ENCODE measurements at places on chromosomes 5 and 9.
A peak's percentile ranks its signal among the peaks of the same experiment; 100 is the strongest.

DNA sequence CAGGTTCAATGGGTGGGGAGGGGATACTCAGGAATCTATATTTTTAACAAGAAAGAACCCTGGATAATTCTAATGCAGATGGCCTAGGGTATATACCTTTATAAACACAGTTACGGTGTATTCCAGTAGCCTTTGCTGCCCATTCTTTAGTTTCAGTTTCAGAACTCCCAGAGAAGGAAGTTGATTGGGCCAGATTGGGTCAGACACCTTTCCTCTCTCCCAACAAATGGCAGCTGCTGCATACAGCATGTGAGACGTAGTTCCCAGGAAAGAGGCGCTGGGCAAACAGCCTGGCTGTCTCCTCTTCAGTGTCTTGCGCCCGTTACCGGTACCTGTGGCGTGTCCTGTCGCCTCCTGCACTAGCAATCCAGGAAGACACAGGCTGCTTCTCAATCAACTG is 20.4 kb downstream of the ACO1 start:
- no peaks in the 10 kb centered on the region for H3K27me3 ChIP-seq
- H3K4me3 ChIP-seq: no peak overlapping the region
- no peak overlapping the region for H3K27ac ChIP-seq
- DNase-seq: no peak
- H3K36me3 ChIP-seq: peaks cover 49% of the 10 kb centered on the region
- no peaks in the 10 kb centered on the region for H3K4me1 ChIP-seq

- DNase-seq: no peak
- H3K36me3 ChIP-seq: no peaks in the 10 kb centered on the region
- no peak overlapping the region for H3K27ac ChIP-seq
- no peaks in the 10 kb centered on the region for H3K4me1 ChIP-seq
- H3K27me3 ChIP-seq: no peaks in the 10 kb centered on the region
- no peak overlapping the region for H3K4me3 ChIP-seq
Observed at GRCh38 chr5:66565878-66566277, 30.3 kb upstream of the MAST4 start.

- no peak overlapping the region for H3K4me3 ChIP-seq
- DNase-seq: no peak
- H3K27me3 ChIP-seq: no peaks in the 10 kb centered on the region
- H3K4me1 ChIP-seq: no peaks in the 10 kb centered on the region
Observed at GRCh38 chr9:92709240-92709639, 39.3 kb upstream of the IPPK start.

DNA sequence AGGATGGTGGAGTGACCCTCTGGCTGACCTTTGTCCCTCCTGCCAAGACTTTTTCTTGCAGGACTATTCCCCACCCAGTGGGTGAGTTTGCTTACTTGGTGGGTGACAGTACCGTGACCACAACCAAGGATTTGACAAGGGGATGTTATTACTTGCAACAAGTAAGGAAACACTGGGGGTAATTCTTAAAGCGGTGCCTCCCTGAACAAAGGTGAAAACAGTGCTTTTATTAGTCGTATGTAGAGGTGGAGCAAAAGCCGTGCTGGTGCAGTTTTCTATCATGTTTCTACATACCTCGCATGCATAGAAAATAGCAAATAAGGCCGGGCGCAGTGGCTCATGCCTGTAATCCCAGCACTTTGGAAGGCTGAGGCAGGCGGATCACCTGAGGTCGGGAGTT is 41.0 kb upstream of the KDM4C start:
- H3K36me3 ChIP-seq: no peaks in the 10 kb centered on the region
- no peak overlapping the region for H3K27ac ChIP-seq
- no peak for DNase-seq
- H3K27me3 ChIP-seq: no peaks in the 10 kb centered on the region
- no peaks in the 10 kb centered on the region for H3K4me1 ChIP-seq
- H3K4me3 ChIP-seq: no peak overlapping the region

- DNase-seq: no peak
- no peak within 1 kb of the TSS for H3K27ac ChIP-seq
- H3K4me3 ChIP-seq: no peak within 1 kb of the TSS
- peaks cover 33% of the 10 kb centered on the region for H3K4me1 ChIP-seq
- H3K27me3 ChIP-seq: peaks cover 48% of the 10 kb centered on the region
Observed at GRCh38 chr5:321230-321725, at the start of gene AHRR. Gene AHRR (plus strand): TSS chr5:321714. CDS start chr5:343903, 22,189 bp downstream.

- no peak overlapping the region for H3K27ac ChIP-seq
- no peaks in the 10 kb centered on the region for H3K27me3 ChIP-seq
Observed at GRCh38 chr9:86341007-86341491, 13.2 kb downstream of the TUT7 start.

DNA sequence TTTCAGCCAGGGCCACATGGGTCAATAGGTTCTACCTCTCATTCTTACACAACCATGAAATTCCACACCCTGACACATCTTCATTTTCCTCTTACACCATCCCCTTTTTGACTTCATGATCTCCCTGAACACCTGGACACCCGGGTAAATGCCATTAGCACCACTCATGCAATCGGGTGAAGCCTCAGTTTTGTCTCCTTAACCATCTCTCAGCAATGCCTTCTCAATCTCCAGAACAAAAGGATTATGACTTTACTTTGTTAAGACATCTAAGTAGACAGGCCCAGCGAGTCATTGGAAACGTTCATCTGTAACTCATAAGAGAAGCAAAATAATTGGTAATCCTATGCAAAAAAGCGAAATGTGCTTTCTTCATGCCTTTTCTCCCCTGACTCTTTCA is 49.9 kb downstream of the ADAMTS12 start:
- H3K27me3 ChIP-seq: no peaks in the 10 kb centered on the region
- H3K4me1 ChIP-seq: no peaks in the 10 kb centered on the region
- no peak overlapping the region for H3K4me3 ChIP-seq
- H3K36me3 ChIP-seq: no peaks in the 10 kb centered on the region
- H3K27ac ChIP-seq: no peak overlapping the region

- H3K27me3 ChIP-seq: no peaks in the 10 kb centered on the region
- no peak for DNase-seq
- no peak overlapping the region for H3K4me3 ChIP-seq
- H3K27ac ChIP-seq: no peak overlapping the region
- peaks cover 32% of the 10 kb centered on the region for H3K4me1 ChIP-seq
- H3K36me3 ChIP-seq: no peaks in the 10 kb centered on the region
Observed at GRCh38 chr9:125141251-125141650, 2.1 kb downstream of the SCAI start.

GRCh38 chr9:129175825-129176633 is 2.0 kb downstream of the IER5L start:
- no peaks in the 10 kb centered on the region for H3K27me3 ChIP-seq
- no peaks in the 10 kb centered on the region for H3K36me3 ChIP-seq
- peak; percentile 96 for DNase-seq
- peaks cover 31% of the 10 kb centered on the region for H3K4me1 ChIP-seq
- H3K4me3 ChIP-seq: peak overlapping the region; percentile 80
- H3K27ac ChIP-seq: peak overlapping the region; percentile 97

DNA sequence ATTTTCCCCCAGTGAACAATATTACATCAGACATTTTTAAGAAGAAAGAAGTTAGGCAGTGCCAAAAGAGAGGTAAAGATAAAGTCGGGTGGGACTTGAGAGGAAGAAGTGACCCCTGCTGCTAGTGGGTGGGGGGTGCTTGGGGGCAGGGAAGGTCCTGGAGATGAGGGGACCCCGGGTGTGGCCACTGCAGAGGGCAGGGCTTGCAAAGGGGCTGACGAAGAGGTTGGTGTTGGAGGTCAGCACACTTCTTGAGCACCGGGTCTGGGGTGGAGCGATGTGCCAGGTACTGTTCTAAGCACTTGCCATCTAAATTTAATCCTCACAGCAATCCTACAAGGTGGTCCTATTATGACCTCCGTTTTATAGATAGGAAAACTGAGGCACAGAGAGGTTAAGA is 62.0 kb downstream of the AMBP start:
- peak; percentile 34 for DNase-seq
- H3K36me3 ChIP-seq: no peaks in the 10 kb centered on the region
- no peaks in the 10 kb centered on the region for H3K27me3 ChIP-seq
- no peaks in the 10 kb centered on the region for H3K4me1 ChIP-seq

DNA sequence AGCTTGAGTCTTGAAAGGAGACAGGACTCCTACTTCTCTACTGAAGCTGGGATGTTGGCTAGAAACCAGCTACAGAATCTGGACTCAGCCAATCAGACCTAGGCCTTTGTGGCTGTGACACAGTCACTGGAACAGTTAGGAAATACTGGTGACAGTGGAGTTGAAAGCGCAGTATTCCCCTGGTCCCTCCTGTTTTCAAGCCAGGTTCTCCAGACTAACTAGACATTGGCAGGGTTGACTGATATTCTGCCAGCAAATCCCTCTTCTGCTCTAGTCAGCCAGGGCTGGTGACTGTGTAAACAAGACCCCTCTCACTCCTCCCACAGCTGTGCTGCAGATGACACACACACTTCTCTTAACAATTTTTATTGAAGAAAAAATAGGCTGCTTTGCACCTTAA is 8.7 kb downstream of the SHROOM1 start:
- peaks cover 22% of the 10 kb centered on the region for H3K27me3 ChIP-seq
- peaks cover 26% of the 10 kb centered on the region for H3K4me1 ChIP-seq
- no peaks in the 10 kb centered on the region for H3K36me3 ChIP-seq
- DNase-seq: no peak
- no peak overlapping the region for H3K27ac ChIP-seq

GRCh38 chr5:62082370-62082801 is 223.6 kb upstream of the KIF2A start:
- no peaks in the 10 kb centered on the region for H3K4me1 ChIP-seq
- no peak overlapping the region for H3K4me3 ChIP-seq
- no peak overlapping the region for H3K27ac ChIP-seq
- no peaks in the 10 kb centered on the region for H3K36me3 ChIP-seq
- no peak for DNase-seq

- no peak overlapping the region for H3K4me3 ChIP-seq
- no peaks in the 10 kb centered on the region for H3K36me3 ChIP-seq
- H3K27me3 ChIP-seq: no peaks in the 10 kb centered on the region
- no peak overlapping the region for H3K27ac ChIP-seq
- peaks cover 4% of the 10 kb centered on the region for H3K4me1 ChIP-seq
Observed at GRCh38 chr9:108162664-108163063, 673.1 kb upstream of the KLF4 start.

- no peaks in the 10 kb centered on the region for H3K4me1 ChIP-seq
- DNase-seq: no peak
- no peaks in the 10 kb centered on the region for H3K27me3 ChIP-seq
- H3K36me3 ChIP-seq: no peaks in the 10 kb centered on the region
- no peak overlapping the region for H3K27ac ChIP-seq
Observed at GRCh38 chr5:8094304-8094703, 225.4 kb downstream of the MTRR start.

DNA sequence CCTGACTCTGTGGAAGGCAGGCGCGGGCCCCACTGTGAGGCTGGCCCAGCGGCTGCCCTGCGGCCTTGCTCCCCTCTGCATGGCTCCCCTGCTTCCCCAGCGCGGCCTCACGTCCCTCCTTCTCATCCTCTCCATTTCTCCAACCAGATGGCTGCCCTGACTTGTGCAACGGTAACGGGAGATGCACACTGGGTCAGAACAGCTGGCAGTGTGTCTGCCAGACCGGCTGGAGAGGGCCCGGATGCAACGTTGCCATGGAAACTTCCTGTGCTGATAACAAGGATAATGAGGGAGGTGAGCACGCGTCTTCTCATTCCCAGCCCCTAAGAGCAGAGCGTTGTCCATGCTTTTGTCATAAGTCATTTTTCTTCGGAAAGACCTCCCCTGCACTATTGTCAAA is 129.0 kb upstream of the WWC1 start:
- no peaks in the 10 kb centered on the region for H3K4me1 ChIP-seq
- H3K4me3 ChIP-seq: no peak overlapping the region
- no peaks in the 10 kb centered on the region for H3K27me3 ChIP-seq
- no peaks in the 10 kb centered on the region for H3K36me3 ChIP-seq
- no peak for DNase-seq
- H3K27ac ChIP-seq: no peak overlapping the region

- no peaks in the 10 kb centered on the region for H3K36me3 ChIP-seq
- H3K27ac ChIP-seq: no peak overlapping the region
- no peak overlapping the region for H3K4me3 ChIP-seq
- DNase-seq: no peak
Observed at GRCh38 chr9:133506653-133507038, 18.1 kb downstream of the MYMK start.

GRCh38 chr5:30957591-30957990 is 235.9 kb upstream of the CDH6 start:
- no peak overlapping the region for H3K4me3 ChIP-seq
- H3K4me1 ChIP-seq: no peaks in the 10 kb centered on the region
- H3K27ac ChIP-seq: no peak overlapping the region
- no peaks in the 10 kb centered on the region for H3K27me3 ChIP-seq
- DNase-seq: no peak

- H3K27me3 ChIP-seq: no peaks in the 10 kb centered on the region
- H3K36me3 ChIP-seq: no peaks in the 10 kb centered on the region
- no peak overlapping the region for H3K4me3 ChIP-seq
- no peaks in the 10 kb centered on the region for H3K4me1 ChIP-seq
- no peak overlapping the region for H3K27ac ChIP-seq
Observed at GRCh38 chr5:26945901-26946300, 92.5 kb downstream of the CDH9 start.

DNA sequence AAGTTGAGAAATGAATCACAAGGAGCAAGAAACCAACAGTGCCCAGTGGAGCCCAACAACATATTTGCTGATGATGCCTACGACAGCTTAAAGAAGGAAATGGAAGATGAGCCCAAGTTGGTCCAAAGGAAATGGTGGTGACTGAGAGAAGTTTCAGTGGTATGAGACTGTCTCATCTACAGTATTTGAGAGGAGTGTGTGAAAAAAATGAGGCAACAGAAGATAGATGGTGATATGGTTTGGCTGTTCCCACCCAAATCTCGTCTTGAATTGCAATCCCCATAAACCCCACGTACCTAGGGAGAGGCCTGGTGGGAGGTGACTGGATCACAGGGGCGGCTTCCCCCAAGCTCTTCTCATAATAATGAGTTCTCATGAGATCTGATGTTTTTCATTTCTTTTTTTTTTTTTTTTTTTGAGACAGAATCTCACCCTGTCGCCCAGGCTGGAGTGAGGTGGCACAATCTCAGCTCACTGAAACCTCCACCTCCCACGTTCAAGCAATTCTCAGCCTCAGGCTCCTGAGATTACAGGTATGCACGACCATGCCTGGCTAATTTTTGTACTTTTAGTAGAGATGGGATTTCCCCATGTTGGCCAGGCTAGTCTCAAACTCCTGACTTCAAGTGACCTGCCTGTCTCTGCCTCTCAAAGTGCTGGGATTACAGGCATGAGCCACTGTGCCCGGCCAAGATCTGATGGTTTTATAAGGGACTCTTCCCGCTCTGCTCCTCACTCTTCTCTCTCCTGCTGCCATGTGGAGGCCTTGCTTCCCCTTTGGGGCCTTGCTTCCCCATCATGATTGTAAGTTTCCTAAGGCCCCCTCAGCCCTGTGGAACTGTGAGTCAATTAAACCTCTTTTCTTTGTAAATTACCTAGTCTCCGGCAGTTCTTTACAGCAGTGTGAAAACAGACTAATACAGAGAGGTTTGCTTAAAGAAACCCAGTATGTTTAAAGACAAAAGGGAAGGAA is 30.2 kb downstream of the EFCAB9 start:
- H3K36me3 ChIP-seq: no peaks in the 10 kb centered on the region
- no peak overlapping the region for H3K27ac ChIP-seq
- no peaks in the 10 kb centered on the region for H3K4me1 ChIP-seq

GRCh38 chr9:18359335-18359734 is 114.6 kb upstream of the ADAMTSL1 start:
- H3K27me3 ChIP-seq: no peaks in the 10 kb centered on the region
- no peak overlapping the region for H3K27ac ChIP-seq
- H3K36me3 ChIP-seq: no peaks in the 10 kb centered on the region
- H3K4me1 ChIP-seq: no peaks in the 10 kb centered on the region

GRCh38 chr5:148314187-148314586 is 2.0 kb downstream of the SPINK7 start:
- DNase-seq: no peak
- H3K27ac ChIP-seq: no peak overlapping the region
- H3K4me3 ChIP-seq: no peak overlapping the region

GRCh38 chr5:79059674-79060073 is 9.8 kb downstream of the DMGDH start:
- no peaks in the 10 kb centered on the region for H3K27me3 ChIP-seq
- H3K36me3 ChIP-seq: no peaks in the 10 kb centered on the region
- H3K27ac ChIP-seq: no peak overlapping the region
- H3K4me1 ChIP-seq: no peaks in the 10 kb centered on the region

- no peak overlapping the region for H3K4me3 ChIP-seq
- no peaks in the 10 kb centered on the region for H3K27me3 ChIP-seq
Observed at GRCh38 chr9:125536167-125536772, 170.7 kb downstream of the MAPKAP1 start.

Data from sigmoid colon (tissue), 7 donors.